ENCODE measurements at places on chromosomes 5 and 9.

DNA sequence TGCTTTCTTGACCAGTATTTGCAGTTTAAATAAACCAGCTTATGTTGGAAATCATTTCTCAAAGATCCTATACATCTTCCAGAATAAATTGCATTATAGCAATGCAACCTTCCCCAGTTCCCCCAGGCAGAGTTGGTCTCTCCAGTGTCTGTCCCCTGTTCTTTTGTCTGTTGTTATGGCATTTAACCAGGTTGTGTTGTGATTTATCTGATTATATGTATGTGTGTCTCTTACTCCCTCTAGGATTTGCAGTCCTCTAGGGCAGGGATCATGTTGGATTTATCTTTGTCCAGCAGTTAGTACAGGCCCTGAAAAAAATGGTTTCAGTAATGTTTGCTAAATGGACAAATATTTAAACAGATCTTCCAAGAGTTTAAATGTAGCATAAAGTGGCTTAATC lies 17.3 kb downstream of the GARNL3 start:
- DNase-seq = no peak

GRCh38 chr5:68285075-68285840 lies 69.7 kb downstream of the PIK3R1 start:
- no peak for DNase-seq

- peak; percentile 24 for DNase-seq
Observed at GRCh38 chr5:73231246-73231778, 58.3 kb downstream of the TMEM174 start.

DNA sequence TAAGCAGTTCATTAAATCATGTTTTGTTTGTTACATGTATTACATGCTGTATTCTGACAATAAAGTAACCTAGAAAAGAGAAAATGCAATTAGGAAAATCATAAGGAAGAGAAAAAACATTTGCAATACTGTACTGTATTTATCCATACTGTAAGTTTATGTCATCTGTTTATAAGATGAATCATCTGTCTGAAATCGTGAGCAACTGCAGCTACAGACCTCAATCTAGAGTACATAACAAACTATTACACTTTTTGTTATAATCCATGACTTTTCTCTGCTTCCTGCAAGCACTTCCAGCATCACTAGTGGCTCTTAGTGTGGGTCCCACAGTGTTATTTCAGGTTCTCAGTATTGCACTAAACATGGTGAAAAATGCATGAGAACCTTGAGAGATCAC lies 144.4 kb upstream of the NR4A3 start:
- DNase-seq = peak; percentile 28

DNA sequence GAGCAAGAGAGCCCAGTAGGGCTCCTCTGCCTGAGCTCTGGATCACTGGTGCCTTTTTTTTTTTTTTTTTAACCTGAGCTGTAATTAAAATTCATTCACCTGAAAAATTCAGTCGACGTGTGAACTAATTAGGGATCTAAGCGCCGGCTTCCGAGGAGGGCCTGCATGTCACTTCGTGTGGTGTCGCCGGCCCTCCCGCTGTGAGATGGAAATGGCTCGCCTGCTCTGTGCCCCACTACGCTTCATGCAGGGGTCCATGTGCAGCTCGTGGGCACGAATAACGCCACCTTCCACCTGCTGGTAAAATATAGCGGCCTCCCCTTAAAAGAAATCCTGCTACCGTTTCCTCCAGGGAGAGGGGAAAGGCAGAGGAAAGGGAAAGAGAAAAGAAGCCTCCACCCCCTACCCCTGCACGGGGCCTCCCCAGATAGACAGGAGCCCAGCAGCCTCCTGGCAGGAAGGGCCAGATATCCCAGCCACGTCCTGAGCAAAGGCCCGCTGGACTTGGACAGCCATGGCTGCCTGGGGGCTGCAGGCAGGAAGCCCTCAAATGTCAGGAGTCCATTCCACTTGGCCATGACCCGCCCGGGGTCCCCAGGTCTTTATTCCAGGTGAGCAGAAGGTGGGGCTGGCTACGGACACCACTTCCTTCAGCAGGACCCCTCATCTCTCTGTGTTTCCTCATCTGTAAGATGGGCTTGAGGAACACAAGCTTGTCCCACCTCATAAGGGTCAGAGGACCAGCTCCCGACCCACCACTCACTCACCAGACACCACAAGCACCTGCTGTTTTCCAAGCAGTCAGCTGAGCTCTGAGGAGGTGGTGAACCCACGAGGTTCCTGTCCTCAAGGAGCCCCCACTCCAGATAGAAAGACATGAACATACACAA lies 38.2 kb upstream of the ZNF354A start:
- no peak for DNase-seq

DNA sequence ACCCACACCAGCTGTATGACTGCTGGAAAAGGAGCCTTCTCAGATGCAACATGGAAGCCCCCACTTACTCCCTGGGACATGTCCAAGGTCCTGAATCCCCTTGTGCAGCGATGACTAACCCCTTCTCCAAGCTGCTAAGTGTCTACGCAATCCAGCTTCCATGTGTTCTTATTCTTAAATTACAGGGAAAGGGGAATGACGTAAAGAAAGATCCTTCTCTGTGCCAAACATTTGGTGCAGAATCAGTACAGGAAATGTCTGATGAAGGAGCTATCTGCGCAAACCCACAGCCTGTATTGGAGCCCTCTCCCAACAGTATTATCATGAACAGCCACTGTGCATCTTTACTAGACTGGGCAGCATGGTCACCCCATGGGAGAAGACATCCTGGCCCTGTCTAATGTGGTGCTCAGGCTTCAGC lies 183.2 kb downstream of the FRMD3 start:
- peak; percentile 81 for DNase-seq

DNA sequence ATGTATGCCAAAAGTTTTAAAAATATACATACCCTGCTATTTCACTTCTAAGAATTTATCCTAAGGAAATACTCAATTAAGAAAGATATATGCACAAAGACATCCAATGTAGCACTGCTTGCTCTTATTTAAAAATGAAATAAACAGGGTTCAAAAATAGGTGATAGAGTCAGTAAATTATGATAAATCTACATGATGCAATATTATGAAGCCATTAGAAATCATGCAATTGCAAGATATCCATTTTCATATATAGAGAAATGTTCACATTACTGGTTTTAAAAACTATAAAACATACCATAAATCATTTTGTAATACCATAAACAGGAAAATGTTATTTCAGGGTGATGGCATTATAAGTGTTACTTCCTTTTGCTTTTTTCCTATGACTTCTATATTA lies 8.6 kb upstream of the SLC12A2 start:
- DNase-seq = no peak

GRCh38 chr5:10828241-10828640 lies 67.2 kb upstream of the DAP start:
- DNase-seq = peak; percentile 65

- DNase-seq = peak; percentile 94
Observed at GRCh38 chr5:76831110-76831452, 12.3 kb downstream of the F2RL1 start.

GRCh38 chr9:14271093-14271673 lies 42.8 kb downstream of the NFIB start:
- peak; percentile 91 for DNase-seq

- peak; percentile 12 for DNase-seq
Observed at GRCh38 chr9:419571-420171, 205.0 kb downstream of the DOCK8 start.

- no peak for DNase-seq
Observed at GRCh38 chr9:81480828-81481604, 208.3 kb downstream of the TLE1 start.

GRCh38 chr9:84703793-84704192 lies 34.3 kb downstream of the NTRK2 start:
- peak; percentile 47 for DNase-seq

- peak; percentile 66 for DNase-seq
Observed at GRCh38 chr5:76256116-76256889, 146.8 kb upstream of the IQGAP2 start.

GRCh38 chr9:14366076-14366475 lies 52.1 kb upstream of the NFIB start:
- peak; percentile 100 for DNase-seq

DNA sequence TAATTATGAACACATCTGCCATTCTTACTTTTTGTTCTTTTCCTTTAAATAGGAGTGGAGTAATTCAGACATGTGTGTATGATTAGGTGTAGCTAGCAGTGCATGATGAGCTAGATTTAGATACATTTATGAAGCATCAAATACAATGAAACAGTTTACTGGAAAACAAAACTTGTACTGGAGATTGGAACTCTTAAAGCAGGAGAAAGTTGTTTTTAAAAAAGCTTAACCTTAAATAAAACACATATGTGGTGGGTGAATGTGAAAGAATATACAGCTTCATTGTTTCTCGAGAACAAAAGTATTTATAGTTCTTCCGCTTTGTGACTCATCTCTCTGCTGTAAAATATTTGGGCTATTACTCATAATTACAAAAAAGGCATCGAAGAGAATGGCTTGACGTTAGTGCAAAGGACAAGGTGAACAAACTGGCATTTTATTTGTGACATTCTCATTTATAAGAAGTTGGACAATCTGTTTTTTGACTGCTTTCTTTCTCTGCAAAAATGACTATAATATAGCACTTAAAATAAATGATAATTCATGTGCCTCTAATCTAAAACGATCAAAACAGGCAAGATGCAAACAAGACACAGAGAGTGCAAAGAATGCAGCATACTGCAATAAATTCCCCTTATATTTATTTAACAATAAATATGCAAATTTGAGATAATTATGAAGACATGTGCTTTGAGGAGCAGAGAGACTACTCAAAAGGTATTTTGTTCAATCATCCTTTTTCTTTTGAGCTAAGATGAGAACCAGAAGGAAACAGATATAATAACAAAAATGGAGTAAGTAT lies 478.8 kb downstream of the CETN3 start:
- peak; percentile 82 for DNase-seq

DNA sequence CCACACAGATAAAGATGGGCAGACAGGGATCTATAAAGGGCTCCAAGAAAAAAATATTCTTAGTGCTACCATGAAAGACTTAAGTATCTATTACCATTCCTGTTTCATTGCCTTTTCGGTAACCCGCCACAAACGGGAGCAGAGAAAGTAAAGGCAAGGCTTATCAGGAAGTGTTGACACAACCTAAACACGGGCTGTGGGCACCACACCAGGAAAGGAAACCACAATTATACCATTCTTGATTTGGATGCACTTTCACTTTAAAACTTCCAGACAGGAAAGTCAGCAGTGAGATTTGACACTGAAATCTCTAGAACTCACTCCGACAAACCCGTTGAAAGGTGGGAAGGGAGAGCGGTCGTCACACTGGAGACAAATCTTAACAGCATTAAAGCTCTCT lies 6.5 kb downstream of the TLE1 start:
- no peak for DNase-seq

- no peak for DNase-seq
Observed at GRCh38 chr5:141413540-141414069, 818 bp downstream of the PCDHGA10 start.

DNA sequence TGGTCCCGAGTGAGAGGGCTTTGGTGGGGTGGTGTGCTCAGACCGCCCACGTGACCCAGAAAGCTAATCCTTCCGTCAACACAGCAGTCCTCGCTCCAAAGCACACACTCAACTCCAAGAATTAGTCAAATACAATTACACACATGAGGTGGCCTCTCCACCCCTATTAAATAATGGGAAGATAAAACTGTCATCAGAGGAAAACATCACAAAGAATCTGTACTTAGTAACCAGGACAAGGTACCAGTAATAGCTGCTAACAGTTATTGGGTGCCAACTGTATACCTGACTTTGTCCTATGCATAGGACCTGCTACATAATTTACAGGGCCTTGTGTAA lies 222.8 kb downstream of the HSPA4 start:
- no peak for DNase-seq

GRCh38 chr9:133701981-133702797 lies 36.0 kb downstream of the SARDH start:
- DNase-seq = peak; percentile 69

DNA sequence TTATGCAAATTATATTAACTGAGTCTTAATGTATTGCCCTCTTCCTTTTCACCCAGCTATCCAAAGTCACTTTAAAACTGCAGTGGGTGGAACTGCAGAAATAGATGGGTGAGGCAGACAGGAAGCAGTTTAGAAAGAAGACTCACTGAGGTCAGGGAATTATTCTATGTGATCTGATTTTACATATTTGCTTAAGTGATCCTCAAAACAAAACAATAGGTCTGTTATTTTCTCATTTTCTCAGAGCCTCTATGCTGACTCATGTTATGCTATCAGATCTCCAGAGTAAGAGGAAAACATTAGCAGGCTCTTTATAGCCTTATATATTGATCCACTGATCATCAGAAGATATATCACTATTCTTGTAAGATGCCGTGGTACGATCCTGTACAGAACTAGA lies 63.5 kb downstream of the MRPS27 start:
- DNase-seq = no peak

DNA sequence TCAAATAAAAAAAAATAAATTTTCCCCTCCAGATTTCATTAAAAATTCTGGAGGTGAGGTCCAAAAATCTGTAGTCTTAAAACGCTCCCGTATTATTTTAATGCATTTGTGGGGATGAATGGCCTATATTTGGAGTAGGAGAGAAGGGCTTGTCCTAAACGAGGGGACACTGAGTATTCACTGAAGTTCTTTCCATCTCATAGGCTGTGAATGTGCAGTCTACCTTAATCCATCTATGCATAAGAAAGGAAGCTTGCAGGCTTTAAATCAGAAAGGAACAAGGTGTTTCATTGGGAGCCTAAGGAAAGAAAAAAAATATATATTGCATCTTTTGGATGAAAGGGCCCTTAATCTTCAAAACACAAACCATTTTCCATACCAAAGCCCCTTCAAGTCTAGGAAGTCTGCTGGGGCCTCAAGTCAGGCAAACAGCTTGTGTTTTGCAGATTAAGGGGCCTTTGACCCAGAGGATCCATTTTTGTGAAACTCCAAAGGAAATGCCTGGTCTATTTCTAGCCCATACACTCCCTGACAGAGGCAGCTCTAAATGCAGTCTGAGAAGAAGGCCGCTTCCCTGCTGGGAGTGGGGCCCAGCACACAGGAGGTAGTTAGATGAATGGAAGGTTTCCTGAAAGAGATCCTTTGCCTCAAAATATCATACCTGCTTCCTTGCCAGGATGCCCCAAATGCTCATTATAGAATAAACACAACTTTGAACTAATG lies 35.6 kb downstream of the BRINP1 start:
- DNase-seq = no peak

- DNase-seq = no peak
Observed at GRCh38 chr5:14574891-14575508, 6.6 kb upstream of the OTULINL start.

GRCh38 chr9:133227242-133227860 lies 18.3 kb upstream of the OBP2B start:
- DNase-seq = no peak

GRCh38 chr5:14213813-14214585 lies 70.9 kb downstream of the TRIO start:
- no peak for DNase-seq

DNA sequence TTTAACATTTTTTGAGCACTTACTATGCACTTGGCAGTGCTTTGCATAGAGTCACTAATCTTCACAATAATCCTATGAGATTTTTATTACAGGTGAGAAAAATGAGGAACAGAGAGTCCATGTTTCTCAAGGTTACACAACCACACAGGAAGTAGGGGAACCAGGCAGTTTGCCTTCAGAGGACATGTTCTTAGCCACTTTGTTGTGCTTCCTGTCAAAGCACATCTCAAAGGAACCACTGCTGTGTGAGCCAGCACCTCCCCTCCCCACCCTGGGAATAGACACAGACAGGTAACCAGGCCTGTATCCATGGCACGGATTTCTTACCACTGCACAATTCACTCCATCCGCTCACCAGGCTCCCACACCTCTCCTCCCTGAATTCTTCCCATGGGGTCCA lies 6.3 kb upstream of the DNAJB5 start:
- DNase-seq = no peak

GRCh38 chr9:88555268-88555980 lies 20.4 kb downstream of the NXNL2 start:
- no peak for DNase-seq

- no peak for DNase-seq
Observed at GRCh38 chr5:20570486-20570885, 582.5 kb upstream of the CDH18 start.
